CD4-positive, alpha-beta T cell (primary cell): ENCODE measurements at places on chromosomes 6 and 20.

- no peaks in the 10 kb centered on the region for H3K36me3 ChIP-seq
- H3K4me1 ChIP-seq: no peaks in the 10 kb centered on the region
- no peak overlapping the region for H3K27ac ChIP-seq
- DNase-seq: no peak
Observed at GRCh38 chr20:8807480-8808201, 261.2 kb upstream of the PLCB4 start.

- H3K27me3 ChIP-seq: no peaks in the 10 kb centered on the region
- no peaks in the 10 kb centered on the region for H3K36me3 ChIP-seq
- H3K4me3 ChIP-seq: no peak overlapping the region
- H3K27ac ChIP-seq: no peak overlapping the region
- no peak for DNase-seq
- H3K4me1 ChIP-seq: peaks cover 57% of the 10 kb centered on the region
Observed at GRCh38 chr6:26163427-26164119, 76.3 kb downstream of the HFE start.

DNA sequence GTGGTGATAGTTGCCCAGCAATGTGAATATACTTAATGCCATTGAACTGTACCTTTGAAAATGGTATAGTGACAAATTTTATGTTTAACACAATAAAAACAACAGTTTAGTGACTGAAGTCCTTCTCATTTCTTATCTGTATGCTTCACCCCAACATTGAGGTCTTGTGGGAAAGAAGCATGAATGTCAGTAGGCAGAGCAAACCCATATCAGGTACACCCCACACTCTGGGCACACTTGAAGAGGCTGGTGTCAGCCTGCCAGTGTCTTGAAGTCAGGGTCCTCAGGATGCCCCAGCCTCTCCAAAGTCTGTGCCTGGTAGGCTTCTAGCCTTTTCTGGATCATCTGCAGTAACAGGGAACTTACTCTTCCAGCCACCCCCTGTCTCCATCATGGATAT lies 51.2 kb downstream of the CD164 start:
- H3K27me3 ChIP-seq: no peaks in the 10 kb centered on the region
- no peak for DNase-seq
- peaks cover 7% of the 10 kb centered on the region for H3K4me1 ChIP-seq
- no peak overlapping the region for H3K4me3 ChIP-seq
- H3K27ac ChIP-seq: no peak overlapping the region

DNA sequence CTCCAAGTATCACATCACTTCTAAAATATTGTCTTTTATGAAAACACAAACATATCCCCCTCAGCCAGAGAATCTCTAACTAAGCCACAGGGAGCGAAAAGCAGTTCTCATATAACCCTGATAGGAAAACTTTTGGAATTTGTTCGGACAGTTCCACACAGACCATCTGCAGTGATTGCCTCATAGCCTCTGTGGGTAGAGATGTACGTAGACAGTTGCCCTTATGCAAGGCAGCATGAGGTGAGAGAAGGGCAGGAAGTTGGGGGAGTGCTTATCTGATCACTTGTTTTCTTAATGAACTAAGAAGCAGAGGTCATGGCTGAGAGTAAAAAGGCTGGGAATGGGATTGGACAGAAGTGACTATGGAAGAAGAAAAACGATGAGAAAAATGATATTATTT lies 39.6 kb downstream of the SLC23A2 start:
- no peak for DNase-seq
- peaks cover 16% of the 10 kb centered on the region for H3K4me1 ChIP-seq
- no peaks in the 10 kb centered on the region for H3K27me3 ChIP-seq
- no peak overlapping the region for H3K4me3 ChIP-seq

DNA sequence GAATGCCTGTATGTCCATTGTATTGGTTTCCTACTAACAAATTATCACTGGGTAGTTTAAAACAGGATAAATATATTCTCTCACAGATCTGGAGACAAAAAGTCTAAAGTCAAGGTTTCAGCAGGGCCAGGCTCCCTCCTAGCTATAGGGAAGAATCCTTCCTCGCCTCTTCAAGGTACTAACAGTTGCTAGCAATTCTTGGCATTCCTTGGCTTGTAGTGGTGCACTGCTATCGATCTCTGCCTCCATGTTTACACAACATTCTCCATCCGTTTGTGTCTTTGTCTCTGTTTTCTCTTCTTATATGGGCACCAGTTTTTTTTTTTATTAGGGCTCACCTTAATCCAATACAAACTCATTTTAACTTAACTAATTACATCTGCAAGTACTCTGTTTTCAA lies 48.9 kb downstream of the OR2B6 start:
- no peak overlapping the region for H3K4me3 ChIP-seq
- H3K27me3 ChIP-seq: no peaks in the 10 kb centered on the region

DNA sequence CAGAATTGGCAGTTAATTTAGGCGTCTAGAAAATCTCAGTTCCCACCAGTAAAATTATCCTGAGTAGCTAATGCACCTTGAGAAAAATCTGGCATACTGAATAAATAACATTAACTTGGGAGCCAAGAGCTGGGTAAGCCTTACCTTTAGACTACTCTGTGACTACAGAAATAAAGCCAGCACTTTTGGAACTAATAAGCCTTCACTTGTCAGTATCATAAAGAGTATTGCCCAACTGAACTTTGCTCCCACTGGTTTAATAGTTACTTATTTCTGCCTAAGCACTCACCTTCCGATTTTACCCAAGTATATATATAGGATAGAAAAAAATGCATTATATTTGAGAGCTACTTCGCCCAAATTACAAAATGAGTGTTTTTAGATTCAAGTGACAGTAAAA lies 10.7 kb downstream of the FAM8A1 start:
- H3K27me3 ChIP-seq: no peaks in the 10 kb centered on the region
- H3K4me1 ChIP-seq: no peaks in the 10 kb centered on the region
- no peak for DNase-seq
- peaks cover 36% of the 10 kb centered on the region for H3K36me3 ChIP-seq
- no peak overlapping the region for H3K27ac ChIP-seq

GRCh38 chr6:117469356-117469755 lies 13.1 kb upstream of the DCBLD1 start:
- H3K4me3 ChIP-seq: no peak overlapping the region
- DNase-seq: no peak
- no peaks in the 10 kb centered on the region for H3K36me3 ChIP-seq
- no peak overlapping the region for H3K27ac ChIP-seq
- H3K27me3 ChIP-seq: peaks cover 5% of the 10 kb centered on the region
- no peaks in the 10 kb centered on the region for H3K4me1 ChIP-seq

DNA sequence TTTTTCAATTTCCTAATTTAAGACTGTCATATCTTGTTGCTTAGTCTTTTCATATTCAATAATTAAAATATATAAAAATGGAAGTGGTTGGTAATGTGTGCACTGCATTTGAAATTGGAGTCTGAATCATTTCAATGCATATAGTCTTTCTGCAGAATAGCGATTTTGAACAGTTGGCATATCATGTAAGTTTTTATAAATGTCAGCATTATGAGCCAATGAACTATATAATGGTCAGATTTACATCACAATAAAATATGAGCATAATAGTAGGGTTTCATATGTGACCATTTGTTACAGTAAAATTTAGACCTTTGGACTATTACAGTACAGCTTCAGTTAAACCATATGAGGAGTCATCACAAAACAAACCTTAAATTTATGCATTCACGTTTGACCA lies 4.3 kb downstream of the RAB32 start:
- H3K4me3 ChIP-seq: no peak overlapping the region
- DNase-seq: no peak
- H3K4me1 ChIP-seq: peaks cover 6% of the 10 kb centered on the region
- H3K27me3 ChIP-seq: peaks cover 13% of the 10 kb centered on the region
- H3K27ac ChIP-seq: no peak overlapping the region

DNA sequence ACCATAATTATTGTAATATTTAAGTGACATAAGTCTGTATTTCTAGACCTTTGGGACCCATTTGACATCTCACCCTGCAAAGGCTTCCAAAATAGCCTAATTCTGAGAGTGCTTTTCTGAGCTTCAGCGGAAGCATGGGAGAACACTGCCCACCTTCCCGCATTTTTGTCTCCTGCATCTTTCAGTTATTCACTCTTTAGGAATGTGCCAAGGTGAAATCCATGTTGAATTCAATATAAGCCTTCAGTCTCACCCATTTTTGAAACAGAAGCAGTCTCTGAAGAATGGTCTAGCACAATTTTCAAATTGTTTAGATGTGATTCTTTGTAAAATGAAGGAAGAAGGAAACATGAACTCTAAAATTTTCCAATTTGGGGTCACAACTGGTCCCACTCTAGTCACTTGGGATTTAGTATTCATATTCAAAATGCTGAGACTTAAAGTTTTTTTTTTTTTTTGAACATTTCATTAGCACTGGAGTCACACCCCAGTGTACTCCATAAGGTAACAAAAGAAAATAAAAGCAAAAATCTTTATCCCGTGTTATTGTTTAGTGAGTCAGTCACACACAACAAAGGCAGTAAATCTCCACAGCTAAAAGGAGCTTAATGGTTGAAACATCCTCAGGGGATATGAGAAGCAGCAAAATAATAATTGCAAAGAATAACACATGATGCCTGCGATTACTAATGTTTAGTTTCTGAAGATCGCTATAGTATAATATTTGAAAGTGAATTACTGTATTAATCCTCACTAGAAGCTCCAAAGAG lies 479.9 kb upstream of the BTBD3 start:
- H3K27me3 ChIP-seq: no peaks in the 10 kb centered on the region
- H3K36me3 ChIP-seq: no peaks in the 10 kb centered on the region
- H3K27ac ChIP-seq: no peak overlapping the region
- no peaks in the 10 kb centered on the region for H3K4me1 ChIP-seq
- H3K4me3 ChIP-seq: no peak overlapping the region

- no peaks in the 10 kb centered on the region for H3K27me3 ChIP-seq
- no peak for DNase-seq
- H3K4me1 ChIP-seq: no peaks in the 10 kb centered on the region
- H3K4me3 ChIP-seq: no peak overlapping the region
- H3K27ac ChIP-seq: no peak overlapping the region
- H3K36me3 ChIP-seq: no peaks in the 10 kb centered on the region
Observed at GRCh38 chr6:136089876-136090275, 160.2 kb downstream of the MTFR2 start.
